Activated CD8-positive, alpha-beta memory T cell treated with anti-CD3 and anti-CD28 coated beads, Interleukin-2, amount 10 ng/mL, durations not matched to agents 7 days and 5 days (primary cell): ENCODE measurements at places on chromosomes 4 and X. TPM values are rescaled to one million over a fixed set of nuclear protein-coding genes. Genes with fewer than 3 reads are reported as not detected.

Gene TAF1
- 35.3 TPM for total RNA-seq

Gene RGS12
- 2.1 TPM for total RNA-seq

Gene TENM3
- not detected for total RNA-seq

Gene EPHA5
- not detected for total RNA-seq

Gene EGFL6
- total RNA-seq: 5.7 TPM

- H3K27ac ChIP-seq: no peak overlapping the region
- DNase-seq: no peak
- peaks cover 24% of the 10 kb centered on the region for H3K4me1 ChIP-seq
- H3K4me3 ChIP-seq: no peak overlapping the region
- peaks cover 3% of the 10 kb centered on the region for H3K36me3 ChIP-seq
- H3K27me3 ChIP-seq: no peaks in the 10 kb centered on the region
Observed at GRCh38 chr4:153420361-153420760, 45.8 kb upstream of the TMEM131L start.

Gene IL2
- total RNA-seq: not detected
